ENCODE measurements at places on chromosomes 6 and 20.

DNA sequence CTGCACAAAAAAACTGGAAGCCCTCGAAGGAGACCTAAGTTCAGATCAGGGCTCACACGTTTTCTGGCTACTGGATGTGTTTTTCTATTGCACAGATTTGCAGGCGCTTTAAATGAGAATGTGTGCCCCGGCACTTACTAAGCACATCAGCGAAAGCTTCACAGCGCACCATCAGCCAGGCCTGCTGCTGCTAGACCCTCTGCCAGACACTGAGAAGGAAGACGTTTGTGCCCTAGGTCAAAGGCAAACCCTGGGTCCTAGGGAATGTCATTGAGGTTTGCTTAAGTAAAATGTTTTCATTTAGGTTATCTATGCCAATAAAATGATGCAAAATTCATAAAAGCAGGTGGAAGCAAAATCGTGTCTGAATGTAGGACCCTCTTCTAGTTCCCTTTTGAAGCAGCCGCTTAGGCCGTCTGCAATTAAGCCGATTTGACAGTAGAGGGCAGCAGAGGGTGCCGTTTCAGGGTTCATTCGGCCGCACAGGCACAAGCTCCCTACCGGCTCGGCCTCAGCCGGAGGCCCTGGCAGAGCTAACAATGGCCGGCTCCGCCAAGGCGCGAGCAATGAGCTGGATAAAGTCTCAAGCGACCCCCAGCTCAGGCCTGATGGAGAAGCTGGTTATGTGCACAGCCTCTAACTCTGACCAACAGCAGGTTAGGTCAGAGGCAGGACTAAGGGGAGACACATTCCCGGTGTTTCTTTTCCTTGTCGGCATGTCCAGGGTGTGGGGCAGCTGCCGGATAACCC is 107.2 kb upstream of the FOXA2 start:
- peak; percentile 40 for DNase-seq

DNA sequence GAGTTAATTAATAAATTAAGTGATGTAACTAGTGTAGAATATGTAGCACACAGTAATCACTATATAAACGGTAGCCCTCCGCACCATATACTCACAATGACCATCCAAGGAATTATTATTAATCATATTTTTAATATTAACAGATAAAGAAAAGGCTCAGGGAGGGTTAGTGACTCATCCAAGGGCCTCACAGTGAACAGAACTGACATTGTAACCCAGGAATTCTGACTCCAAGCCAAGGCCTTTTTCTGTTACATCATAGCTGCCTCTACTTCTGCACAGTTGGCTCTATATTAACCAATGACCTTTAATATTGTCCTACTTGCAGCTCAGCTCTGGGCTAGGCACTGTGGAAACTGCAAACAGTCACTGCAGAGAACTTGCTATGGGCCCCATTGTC is 117.5 kb upstream of the SIRPG start:
- DNase-seq, result no peak

- DNase-seq, result no peak
Measured at GRCh38 chr6:87945966-87946365, 101.7 kb upstream of the SPACA1 start.

GRCh38 chr6:27479319-27480182 is 6.6 kb upstream of the ZNF184 start:
- peak; percentile 93 for DNase-seq

- no peak for DNase-seq
Measured at GRCh38 chr6:128807577-128807976, 75.4 kb upstream of the LAMA2 start.

All from CD4-positive, alpha-beta T cell treated with Interleukin-2 at 100 ng/mL for 4 hours (primary cell).